ENCODE measurements at places on chromosomes 3 and 15. TPM values are rescaled to one million over a fixed set of nuclear protein-coding genes. Genes with fewer than 3 reads are reported as not detected.
A peak's percentile ranks its signal among the peaks of the same experiment; 100 is the strongest.

Gene GALK2
- total RNA-seq, result 41.3 TPM

GRCh38 chr3:123021996-123022510 is 5.5 kb downstream of the SEMA5B start:
- DNase-seq, result no peak

DNA sequence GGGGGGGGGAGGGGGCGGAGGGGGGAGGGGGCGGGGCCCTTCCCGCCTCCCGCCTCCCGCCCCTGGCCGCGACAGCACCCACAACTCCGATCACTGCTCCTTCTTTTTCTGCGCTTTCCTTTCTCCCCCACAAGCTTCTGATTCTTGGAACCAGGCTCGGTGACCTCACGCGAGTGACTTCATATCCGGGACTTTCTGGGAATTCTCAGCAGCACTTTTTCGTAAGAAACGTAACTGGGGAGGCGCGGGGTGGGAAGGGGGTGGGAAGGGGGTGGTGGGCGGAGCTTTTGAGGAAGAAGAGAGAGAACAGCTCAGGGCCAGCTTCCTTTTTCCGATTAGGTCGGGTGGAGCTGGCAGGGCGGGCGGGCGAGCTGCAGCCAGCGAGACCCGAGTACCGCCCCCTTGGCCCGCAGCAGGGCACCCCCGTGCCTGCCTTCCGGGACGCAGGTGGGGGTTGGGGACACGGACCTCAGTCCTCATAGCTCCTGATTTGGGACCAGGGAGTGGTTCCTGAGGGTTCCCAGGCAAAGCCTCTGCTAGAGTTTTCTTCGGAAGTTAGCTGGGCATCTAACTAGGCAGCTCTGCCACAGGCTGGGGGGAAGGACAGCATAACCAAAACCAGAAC is 14.6 kb downstream of the XIRP1 start:
- peak; percentile 88 for DNase-seq

Gene RCN2
- 28.1 TPM for total RNA-seq

- DNase-seq, result no peak
Observed at GRCh38 chr15:85011160-85011571, 29.5 kb downstream of the PDE8A start.

DNA sequence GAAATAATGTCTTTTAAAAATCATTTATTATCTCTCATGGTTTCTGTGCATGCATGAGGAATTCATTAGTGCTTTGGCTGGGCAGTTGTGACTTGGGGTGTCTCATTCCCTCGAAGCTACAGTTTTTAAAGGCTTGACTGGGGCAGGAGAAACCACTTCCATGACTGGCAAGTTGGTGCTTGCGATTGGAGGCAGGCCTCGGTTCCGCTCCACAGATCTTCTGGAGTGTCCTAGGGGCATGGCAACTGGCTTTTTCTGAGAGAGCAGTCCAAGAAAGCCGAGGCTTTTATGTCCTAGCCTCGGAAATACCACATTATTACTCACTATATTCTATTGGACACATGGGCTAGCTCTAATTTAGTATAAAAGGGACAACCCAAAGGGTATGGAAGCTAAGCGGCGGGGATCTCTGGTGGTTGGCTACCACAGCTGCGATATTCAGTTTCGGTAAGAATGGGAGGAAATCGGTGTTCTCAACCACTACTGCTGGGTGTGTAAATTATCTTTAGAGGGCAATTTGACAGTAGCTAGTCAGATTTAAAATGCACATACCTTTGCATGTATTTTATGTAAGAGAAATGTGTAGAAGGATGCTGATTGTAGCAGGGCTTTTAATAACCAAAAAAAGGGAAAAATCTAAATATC is 48.8 kb upstream of the TOP2B start:
- DNase-seq, result no peak

Gene EHHADH
- total RNA-seq, result 4.0 TPM

- no peak for DNase-seq
Observed at GRCh38 chr15:69979783-69980182, 117.9 kb downstream of the TLE3 start.

DNA sequence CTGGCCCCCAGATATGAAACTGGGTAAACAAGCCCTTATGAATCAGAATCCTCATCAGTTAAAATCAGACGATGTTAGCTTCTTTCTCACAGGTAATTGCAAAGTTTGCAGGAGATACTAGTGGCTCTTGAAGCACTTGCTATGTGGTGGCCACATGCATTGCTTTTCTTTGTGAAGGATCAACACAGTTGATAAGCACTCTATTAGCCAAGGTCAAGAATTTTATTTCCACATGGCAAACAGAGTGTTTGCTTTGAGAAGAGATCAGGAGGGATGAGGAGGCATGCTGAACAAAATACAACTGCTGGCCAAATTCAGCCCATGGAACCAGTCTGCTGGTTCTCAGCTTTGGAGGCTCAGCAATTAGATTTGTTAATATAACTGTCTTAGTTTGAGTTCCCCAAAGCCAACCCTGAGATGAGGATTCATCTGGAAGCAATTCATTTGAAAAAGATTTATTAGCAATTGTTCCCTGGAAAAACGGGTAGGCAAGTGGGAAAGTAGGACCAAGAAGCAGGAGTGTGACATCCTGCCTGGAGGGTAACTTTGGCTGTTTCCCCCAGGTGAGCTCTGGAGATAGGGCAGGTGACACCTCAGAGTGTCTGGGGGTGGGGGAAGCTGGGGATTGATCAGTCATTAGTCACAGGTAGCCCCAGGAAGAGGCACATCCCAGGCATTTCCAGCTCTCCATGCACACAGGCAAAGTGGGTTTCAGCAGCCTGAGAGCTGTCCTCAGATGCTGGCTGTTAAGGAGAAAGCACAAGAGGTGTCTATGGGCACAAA is 180.3 kb downstream of the ABHD5 start:
- DNase-seq, result no peak

DNA sequence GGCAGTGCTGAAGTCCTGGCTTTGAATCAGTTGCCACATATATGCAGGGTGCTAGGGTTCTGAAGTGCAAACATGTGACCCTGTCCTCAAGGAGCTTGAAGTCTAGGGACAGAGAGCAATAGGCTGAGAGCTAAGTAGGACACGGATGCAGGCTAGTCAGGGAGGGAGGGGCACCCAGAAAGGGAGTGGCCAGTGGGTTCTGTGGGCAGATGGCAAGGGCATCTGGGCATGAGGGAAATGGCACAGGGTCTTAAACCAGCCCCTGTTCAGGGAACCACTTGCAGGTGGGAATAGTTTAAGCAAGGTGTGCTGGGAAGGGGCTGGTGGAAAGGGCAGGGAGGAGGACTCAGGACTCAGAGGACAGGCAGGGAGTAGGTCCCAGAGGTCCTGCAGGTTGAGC is 46.4 kb upstream of the EPHB1 start:
- DNase-seq, result no peak

GRCh38 chr3:65617209-65617608 is 421.5 kb downstream of the MAGI1 start:
- DNase-seq, result no peak

DNA sequence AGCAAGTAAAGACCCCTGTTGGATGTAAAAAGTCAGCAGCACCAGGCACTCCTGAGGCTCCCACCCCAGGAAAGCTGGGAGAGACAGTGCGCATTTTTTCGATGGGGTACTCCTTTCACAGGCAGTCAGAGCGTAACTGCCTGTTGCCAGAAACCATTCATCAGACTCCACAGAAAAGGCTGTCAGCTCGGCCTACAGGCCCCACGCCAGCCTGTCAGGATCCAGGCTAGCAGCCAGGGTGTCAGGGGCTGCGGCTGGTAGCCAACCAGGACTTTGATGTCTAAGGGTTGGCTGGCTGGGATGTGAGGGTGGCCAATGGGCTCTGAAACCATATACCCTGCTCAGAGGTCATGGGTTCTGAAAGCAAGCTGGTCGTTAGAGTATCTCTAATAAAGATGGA is 164.5 kb downstream of the WNT5A start:
- no peak for DNase-seq

DNA sequence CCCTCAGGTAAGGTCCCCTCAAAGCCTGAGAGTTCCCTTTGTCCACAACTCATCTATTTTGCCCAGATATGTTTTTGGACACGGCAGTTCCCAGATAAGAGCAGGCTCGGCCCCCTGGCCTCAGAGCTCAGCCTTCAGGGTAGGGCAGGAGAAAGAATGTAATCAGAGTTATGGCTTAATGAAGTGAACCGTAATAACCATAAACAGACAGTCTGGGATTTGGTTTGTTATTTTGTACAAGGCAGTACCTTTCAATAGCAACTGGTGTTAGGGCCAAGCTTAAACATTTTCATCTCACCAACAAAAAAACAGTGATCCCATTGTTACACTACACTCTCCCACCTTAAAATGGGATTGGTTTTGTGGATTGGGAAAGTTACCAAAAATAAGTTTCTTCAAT is 12.2 kb upstream of the ALDH1A3 start:
- DNase-seq, result no peak

- DNase-seq, result no peak
Observed at GRCh38 chr3:32821686-32822296, 4.0 kb downstream of the TRIM71 start.

DNA sequence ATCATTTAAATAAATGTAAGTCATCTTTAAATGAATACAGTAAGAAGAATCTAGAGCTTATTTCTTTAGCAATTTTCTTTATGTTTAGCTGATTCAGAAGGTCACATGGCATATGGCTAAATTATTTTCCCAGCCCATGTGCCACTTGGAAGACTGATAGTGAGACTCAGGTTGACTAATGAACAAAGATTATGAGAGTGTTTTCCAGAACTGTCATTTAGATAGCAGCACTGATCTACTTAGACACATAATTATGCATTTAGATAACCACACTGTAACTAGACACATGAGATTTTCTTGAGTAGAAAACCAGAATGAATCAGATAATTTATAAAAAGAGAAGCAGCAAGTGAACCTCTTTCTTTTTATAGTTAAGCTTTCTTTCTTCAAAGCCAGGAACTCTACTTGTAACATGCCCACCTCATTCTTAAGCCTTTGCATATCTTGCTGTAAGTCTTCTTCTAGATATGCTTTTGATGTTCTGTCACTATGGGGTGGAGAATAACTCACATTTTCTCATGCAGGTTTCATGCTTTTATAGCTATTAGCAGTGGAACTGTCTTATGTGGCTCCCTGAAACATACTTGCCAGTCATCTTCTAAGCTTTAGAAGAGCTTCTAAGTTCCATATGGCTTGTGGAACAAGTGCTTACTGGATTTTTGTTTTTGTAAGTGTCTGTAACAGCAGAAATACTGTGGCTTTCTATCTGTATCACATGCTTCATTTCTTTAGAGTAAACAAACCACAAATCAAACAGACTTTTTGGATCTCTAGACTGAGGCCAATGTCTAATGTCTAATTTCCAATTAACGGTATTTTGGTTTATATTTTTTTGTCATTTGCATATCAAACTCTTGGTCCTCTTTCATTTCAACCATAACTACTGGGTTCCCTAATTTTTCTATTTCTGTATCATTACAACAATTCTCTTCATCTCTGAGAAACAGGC is 101.4 kb downstream of the LMLN start:
- no peak for DNase-seq

Gene ACTRT3
- total RNA-seq, result 0.99 TPM

- peak; percentile 86 for DNase-seq
Observed at GRCh38 chr15:70474471-70475406, 288.6 kb downstream of the UACA start.

Gene TTBK2
- 9.9 TPM for total RNA-seq

- DNase-seq, result no peak
Observed at GRCh38 chr3:36562945-36563344, 182.6 kb downstream of the STAC start.

Gene YEATS2
- 23.8 TPM for total RNA-seq

DNA sequence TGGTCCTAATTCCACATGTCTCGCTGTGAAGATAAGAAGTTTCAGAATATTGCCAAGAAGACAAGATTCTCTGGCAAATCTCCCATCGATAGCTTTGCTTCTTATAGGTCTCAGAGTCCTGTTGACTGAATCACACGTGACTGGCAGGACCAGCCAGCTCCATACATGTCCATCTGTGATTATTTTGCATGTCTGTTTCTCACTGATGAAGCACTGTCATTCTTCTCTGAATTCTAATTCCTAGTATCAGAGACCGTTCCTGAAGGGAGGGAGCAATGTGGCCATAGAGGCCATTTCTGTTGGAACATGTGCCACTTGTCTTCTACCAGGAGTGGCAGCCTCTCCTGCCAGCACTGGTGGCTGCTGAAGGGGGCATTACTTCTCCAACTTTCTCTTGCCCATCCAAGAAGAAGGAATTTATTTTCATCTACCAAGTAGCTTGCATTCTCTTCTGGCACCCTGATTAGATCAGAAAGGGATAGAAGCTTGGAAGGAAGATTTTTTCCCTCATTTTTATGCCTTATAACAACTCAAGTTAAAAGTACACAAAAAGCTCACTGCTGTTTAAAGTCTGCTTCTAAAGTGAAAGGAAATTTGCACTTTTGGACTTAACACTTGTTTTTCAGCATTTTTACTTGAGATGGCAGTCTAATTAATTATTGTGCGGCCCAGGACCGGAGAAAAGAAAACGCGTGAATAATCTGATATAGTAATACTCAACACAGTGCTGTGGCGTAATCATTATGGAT is 115.8 kb downstream of the IQCH start:
- no peak for DNase-seq

GRCh38 chr3:148763986-148764935 is 63.4 kb upstream of the CPB1 start:
- no peak for DNase-seq

GRCh38 chr3:5198986-5199731 is 11.7 kb downstream of the EDEM1 start:
- no peak for DNase-seq

Gene ZNF662
- 1.8 TPM for total RNA-seq

Data from lung microvascular endothelial cell (primary cell).